Activated CD4-positive, alpha-beta T cell treated with anti-CD3 and anti-CD28 coated beads, Interleukin-10, Interleukin-2, amounts not matched to agents 100 ng/mL and 50 ng/mL, durations not matched to agents 16 hours and 8 hours (primary cell): ENCODE measurements at places on chromosomes 11 and 22.

GRCh38 chr11:116553482-116553881 lies 219.3 kb downstream of the BUD13 start:
- no peak for DNase-seq

- DNase-seq = no peak
Measured at GRCh38 chr22:27387561-27387960, 414.0 kb downstream of the MN1 start.

DNA sequence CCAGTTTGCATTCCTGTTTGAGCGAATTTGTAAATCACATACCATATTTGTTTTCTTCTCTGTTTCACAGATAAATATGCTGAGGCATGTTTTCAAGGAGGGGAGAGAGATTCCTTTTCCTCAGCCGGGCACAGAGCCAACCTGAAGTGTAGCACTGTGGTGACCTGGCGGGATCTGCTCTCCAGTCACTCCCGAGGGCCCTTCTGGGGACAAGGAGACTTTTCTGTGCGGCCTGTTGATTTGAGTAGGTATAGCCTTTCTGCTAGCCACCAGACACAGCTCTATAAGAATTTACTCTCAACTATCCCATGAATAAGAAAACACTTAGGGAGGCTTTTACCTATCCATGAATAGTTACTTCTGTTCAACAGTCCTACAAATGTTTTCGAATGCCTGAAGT lies 63.5 kb upstream of the FDX1 start:
- DNase-seq = no peak

- no peak for DNase-seq
Measured at GRCh38 chr11:107439586-107440167, 17.9 kb downstream of the CWF19L2 start.

DNA sequence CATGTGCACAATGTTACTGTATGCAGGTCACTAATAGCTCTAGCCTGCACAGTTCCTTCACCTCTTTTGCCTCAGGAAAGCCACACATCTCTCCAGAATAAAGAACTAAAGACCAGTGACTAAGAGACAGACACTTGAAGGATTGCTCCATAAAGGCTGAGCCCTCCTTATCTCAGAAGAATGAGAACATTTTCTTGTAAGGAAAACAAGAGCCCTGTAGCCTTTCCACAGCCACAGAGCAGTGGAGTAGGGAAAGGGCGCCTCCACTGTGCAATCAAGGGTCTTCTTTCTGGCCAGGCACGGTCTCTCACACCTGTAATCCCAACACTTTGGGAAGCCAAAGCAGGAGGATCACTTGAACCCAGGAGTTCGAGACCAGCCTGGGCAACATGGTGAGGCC lies 202.6 kb upstream of the TMEM45B start:
- DNase-seq = no peak

GRCh38 chr11:34448223-34448994 lies 9.7 kb downstream of the CAT start:
- no peak for DNase-seq

GRCh38 chr11:102749101-102749722 lies 24.5 kb upstream of the MMP8 start:
- no peak for DNase-seq

- DNase-seq = no peak
Measured at GRCh38 chr11:117851106-117851505, 25.4 kb downstream of the FXYD6 start.

DNA sequence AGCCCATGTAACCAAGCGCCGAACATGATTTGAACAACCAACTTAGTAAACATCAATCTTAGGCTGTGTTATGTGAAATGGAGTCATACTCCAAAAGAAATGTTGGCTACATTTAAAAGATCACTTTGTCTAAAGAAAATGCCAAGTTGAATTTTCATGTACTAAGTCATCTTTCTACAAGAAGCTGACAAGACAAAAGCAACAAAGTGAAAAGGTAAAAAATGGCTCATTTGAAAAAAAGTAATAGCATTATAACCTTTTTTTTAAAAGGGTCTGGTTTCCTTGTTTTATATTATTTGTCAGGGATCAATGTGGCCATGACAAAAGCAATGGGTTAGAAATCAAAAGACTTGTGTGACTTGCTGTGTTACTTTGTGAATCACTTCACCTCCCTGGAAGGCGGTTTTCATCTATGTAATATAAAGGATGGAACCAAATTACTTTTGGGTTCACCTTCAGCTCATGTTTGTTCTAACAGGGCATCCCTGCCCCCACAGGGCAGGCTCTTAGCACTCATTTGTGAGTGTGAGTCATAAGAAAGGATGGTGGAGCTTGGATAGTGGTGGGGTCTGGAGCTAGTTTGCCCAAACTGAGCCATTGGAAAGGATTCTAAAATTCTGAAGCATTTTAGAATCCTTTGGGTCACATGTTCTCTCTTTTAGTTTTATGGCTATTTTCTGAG lies 131.9 kb upstream of the MTMR2 start:
- DNase-seq = peak; percentile 52

DNA sequence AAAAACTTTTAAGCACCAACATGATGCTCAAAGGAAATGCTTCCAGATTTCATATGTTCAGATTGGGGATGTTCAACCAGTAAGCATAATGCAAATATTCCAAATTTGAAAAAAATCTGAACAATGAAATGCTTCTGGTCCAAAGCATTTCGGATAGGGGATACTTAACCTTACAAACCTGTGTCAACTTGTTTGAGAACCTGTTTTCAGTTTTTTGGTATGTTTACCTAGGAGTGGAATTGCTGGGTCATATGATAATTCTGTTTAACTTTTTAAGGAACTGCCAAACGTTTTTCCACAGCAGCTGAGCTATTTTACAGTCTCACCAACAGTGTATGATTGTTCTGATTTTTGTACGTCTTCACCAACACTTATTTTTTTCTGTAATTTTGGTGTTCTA lies 23.7 kb downstream of the FAR1 start:
- no peak for DNase-seq

GRCh38 chr22:30720263-30720837 lies 25.7 kb downstream of the OSBP2 start:
- DNase-seq = no peak

- DNase-seq = no peak
Measured at GRCh38 chr22:49100316-49100715, 727.4 kb downstream of the BRD1 start.

GRCh38 chr11:88489030-88489429 lies 151.5 kb upstream of the CTSC start:
- DNase-seq = no peak

- DNase-seq = no peak
Measured at GRCh38 chr11:21794306-21794705, 398.6 kb upstream of the ANO5 start.

DNA sequence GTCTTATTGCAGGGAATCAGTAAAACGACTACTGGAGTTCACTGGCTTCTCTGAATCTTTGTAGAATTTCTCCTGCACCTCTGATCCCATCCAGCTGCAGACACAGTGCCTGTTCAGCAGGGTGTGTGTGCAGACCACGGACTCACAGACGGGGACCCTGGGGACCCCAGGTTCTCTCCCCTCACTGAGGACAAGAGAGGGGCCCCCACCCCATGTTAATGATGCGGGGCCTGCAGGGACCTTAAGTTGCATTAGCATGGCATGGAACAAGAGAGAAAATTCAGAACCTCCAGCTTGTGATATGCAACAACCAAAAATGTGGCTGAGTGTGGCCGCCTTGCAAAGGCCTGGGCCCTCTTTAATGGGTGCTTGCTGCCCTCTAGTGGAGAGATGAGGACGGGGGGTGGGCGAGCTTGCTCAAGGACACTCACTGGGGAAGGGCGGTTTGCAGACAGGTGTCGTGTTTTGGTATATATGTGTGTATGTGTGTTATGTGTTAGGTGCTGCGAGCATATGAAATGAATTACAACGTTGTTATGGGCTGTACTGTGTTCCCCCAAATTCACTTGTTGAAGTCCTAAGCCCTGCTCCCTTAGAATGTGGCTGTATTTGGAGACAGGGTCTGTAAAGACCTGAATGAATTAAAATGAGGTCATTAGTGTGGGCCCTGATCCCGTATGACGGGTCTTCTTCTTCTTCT lies 84.4 kb upstream of the SEPTIN5 start:
- peak; percentile 86 for DNase-seq

DNA sequence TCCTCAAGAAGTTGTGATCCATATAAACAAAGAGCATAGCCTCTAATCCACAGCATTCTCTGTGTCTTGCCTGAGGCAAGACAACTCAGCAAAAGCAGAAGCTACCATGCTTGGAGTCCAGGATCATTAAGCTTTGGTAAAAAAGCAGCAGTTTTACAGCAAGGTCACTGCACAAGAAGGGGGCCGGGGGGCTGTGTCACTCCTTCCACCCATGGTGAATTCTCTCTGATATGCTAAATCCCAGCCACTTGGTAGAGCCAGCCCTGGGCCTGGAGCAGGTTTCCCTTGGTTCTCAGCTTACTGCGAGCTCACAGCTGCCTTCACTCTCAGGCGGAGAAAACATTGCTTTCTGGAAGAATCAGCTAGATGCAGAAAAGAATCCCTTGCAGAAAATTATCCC lies 144.7 kb downstream of the TENM4 start:
- no peak for DNase-seq

DNA sequence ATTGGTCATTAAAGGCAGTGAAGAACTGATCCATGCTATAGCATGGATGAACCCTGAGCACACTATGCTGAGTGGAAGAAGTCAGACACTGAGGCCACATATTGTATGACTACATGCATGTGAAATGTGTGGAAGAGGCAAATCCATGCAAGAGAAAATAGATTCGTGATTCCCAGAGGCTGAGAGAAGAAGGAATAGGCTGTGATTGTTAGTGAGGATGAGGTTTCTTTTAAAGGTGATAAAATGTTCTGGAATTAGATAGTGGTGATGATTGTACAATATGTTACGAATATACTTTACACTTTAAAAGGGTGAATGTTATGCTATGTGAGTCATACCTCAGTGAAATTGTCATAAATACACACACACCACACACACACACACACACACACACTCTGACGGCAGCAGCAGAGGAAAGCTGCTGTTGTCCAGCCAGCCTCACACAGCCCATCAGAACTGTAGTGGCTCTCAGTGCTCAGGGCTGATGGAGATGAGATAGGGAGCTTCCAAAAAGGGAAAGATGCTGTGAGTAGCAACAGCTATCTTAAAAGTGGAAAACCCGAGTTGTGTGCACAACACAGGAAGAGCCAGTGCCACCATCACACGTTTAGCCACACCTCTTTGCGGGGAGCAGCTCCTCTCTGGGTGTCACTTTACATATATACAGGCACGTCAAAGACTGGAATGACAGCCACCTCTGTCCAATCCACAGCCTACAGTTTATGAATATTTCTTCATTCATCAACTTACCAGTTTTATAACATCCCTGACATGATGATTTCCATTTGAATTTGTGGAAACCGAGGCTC lies 153.0 kb downstream of the SPATA19 start:
- no peak for DNase-seq

DNA sequence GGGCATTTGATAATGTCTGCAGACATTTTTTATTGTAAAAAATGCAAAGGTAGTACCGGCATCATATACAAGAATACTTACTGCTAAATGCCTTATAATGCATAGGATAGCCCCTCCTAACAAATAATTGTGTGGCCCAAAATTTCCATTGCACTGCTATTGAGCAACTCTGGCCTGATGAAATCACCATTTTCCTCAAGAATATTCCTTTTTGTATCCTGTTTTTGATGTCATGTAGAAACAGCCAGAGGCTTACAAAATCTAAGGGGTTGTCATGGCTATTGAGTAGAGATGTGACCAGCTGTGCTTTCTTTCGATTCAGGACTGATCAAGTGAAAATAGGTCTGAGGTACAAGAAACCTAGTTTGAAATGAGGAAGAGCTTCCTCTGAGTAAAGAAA lies 854.3 kb downstream of the KCNA4 start:
- DNase-seq = no peak

DNA sequence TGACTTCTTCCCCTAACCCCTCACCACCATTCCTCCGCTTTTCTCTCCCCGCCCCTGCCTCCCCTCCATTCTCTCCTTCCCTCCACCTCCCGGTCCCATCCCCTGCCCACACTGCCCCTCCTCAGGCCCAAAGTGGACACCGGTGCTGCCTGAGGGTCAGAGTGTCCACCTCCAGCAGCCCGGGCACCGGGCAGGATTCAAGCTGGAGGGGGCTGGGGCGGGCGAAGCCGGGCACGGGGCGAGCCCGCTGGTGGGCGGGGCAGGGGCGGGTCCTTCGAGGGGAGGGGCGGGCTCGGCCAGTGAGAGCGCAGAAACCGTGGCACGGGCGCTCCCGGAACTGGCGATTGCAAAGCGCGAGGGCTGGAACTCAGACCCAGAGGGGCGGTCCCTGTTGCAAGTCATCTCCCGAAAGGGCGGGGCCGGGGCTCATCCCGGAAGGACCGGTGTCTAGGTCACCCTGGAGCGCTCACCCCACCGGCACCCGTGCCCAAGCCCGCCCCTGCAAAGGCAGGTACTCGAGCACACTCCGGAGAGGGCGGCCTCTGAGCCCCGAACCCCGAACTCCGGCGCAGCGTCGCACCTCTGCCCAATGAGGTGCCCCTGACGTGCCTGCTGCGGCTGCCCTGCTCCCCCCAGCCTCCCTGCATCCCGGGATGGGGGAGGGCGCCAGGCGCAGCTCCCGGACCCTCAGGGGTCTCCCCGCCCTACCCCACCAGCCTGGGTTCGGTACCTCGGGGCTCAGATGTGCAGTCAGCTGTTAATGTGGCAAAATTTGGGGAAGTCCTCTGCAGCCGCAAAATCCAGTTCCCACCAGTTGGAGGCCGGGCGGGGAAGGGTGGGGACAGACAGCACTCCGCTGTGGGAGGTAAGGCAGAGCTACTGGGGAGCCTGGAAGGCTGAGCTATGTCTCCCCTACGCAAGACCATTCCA lies 16.5 kb upstream of the CDKN1C start:
- DNase-seq = peak; percentile 98

DNA sequence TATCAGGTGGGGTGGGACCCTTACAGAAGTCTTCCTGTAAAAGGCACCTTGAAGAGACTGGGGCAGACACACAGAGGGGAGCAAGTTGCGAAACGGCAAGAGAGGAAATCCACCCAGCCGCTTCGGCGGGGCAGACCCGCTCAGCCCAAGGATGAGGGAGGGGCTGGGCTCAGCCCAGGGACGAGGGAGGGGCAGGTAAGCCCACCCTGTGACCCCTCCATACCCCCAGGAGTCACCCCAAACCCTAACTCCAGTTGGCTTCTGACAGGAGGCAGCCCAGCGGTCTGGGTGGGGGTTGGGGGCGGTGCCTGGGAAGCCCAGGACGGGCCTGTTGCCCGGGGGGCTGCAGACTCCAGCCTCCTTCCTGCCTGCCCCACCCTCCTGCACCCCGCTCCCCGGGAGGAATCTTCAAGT lies 965 bp downstream of the OSBPL5 start:
- DNase-seq = no peak

- DNase-seq = no peak
Measured at GRCh38 chr11:33110083-33110482, 51.2 kb downstream of the CSTF3 start.

DNA sequence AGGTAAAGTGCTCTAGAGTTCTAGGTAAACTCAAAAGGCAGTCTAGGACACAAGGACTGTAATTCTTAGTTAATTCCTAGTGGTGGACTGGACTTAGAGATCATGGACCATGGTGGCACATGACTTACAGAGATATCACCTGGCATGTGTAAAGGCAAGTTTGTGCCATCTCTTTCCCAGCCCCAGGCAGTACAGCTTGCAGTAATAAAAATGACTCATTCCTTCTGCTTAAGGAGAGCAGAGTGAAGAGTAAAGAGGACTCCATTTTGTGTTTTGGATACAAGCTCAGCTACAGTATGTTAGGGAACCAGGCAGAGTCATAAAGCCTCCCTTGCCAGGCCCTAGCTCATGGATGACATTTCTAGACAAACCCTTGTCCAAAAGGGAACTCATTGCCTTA lies 629.9 kb downstream of the JRKL start:
- no peak for DNase-seq

- no peak for DNase-seq
Measured at GRCh38 chr11:13924801-13925327, 37.7 kb upstream of the SPON1 start.
